Mesothelial cell of epicardium (in vitro differentiated cells): ENCODE measurements at places on chromosomes 1 and 21.
A peak's percentile ranks its signal among the peaks of the same experiment; 100 is the strongest.

DNA sequence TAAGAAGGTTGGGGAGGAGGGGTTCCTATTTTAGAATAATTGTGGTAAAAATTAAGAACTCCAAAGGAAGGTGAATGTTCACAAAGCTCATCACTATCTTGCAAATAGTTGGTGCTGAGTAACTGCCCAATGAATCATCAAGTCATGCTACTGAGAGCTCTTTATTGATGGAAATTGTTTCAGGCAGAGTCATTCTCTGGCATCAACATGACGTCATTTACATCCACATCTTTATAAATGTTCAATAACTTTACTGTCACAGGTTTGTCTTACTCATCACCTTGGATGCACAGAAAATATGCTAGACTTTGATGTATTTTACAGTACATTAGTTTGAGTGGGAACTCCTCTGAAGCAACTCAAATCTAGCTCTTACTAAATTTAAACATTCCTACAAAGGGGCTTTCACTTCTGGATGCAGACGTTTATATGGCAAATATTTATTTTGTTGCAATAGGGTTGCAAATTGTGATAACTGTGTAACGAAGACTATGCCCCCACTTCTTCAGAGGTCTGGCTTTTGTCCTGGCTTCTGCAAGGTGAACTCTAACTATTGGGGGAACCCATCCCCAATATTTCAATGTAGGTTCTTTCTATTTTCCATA is 273.7 kb upstream of the AJAP1 start:
- H3K4me1 ChIP-seq = no peaks in the 10 kb centered on the region
- H3K4me3 ChIP-seq = no peak overlapping the region
- no peak for DNase-seq
- no peaks in the 10 kb centered on the region for H3K36me3 ChIP-seq
- no peaks in the 10 kb centered on the region for H3K27me3 ChIP-seq

GRCh38 chr1:213670692-213671023 is 317.1 kb upstream of the PROX1 start:
- H3K36me3 ChIP-seq = no peaks in the 10 kb centered on the region
- H3K27ac ChIP-seq = no peak overlapping the region
- no peak for DNase-seq
- H3K4me1 ChIP-seq = no peaks in the 10 kb centered on the region
- H3K27me3 ChIP-seq = peaks cover 9% of the 10 kb centered on the region

- peaks cover 25% of the 10 kb centered on the region for H3K4me1 ChIP-seq
- H3K27me3 ChIP-seq = no peaks in the 10 kb centered on the region
- peaks cover 6% of the 10 kb centered on the region for H3K36me3 ChIP-seq
- DNase-seq = no peak
- H3K4me3 ChIP-seq = no peak overlapping the region
- H3K27ac ChIP-seq = no peak overlapping the region
Measured at GRCh38 chr1:69737527-69738185, 169.9 kb downstream of the LRRC7 start.

DNA sequence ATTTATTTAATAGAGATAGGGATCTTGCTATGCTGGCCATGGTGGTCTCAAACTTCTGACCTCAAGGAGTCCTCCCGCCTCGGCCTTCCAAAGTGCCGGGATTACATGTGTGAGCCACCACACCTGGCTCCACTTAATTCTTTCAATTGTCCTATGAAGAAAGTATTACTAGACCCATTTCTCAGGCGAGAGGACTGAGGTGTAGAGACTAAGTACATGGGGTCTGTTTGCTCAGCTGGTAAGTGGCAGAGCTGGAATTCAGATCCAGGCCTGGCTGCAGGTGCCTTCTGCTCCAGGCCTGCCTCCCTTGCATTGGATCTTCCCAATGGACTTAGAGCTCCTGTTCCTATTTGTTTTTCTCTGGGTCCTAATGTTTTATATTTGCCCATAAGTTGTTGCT is 55.5 kb downstream of the HTR6 start:
- peaks cover 13% of the 10 kb centered on the region for H3K4me1 ChIP-seq
- no peak overlapping the region for H3K4me3 ChIP-seq
- H3K36me3 ChIP-seq = no peaks in the 10 kb centered on the region
- DNase-seq = no peak

DNA sequence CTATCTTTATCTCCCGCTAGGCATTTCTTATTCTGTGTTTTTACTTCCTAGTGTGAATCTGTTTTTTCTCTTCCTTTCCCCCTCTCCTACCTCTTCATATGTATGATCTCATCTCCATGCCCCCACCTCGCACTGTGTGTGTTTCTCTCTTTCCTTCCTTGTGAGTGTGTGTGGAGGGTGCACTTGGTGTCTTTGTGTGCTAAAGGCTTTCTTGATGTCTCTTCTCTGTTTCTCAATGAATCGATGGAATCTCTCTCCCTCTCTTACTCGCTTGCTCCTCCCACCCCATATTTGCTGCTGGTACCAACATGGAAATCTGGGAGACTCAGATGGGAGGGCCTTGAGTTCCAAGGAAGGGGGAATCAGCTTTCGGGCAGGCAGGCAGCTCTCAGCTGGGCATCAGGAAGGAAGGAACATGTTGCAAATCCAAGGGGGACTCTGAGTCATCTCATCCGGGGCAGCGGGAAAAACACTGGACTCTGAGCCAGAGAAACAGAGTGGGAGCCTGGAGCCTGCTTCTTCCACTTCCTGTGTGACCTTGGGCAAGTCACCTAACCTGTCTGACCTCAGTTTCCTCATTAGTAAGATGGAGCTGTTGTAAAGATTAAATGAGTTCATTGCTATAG is 147.5 kb downstream of the PTPRU start:
- peaks cover 7% of the 10 kb centered on the region for H3K4me1 ChIP-seq
- DNase-seq = peak; percentile 31
- peak overlapping the region; percentile 10 for H3K27ac ChIP-seq
- peaks cover 23% of the 10 kb centered on the region for H3K27me3 ChIP-seq

- H3K36me3 ChIP-seq = no peaks in the 10 kb centered on the region
- DNase-seq = no peak
- no peak overlapping the region for H3K27ac ChIP-seq
Measured at GRCh38 chr1:14853518-14853917, 255.0 kb downstream of the KAZN start.

DNA sequence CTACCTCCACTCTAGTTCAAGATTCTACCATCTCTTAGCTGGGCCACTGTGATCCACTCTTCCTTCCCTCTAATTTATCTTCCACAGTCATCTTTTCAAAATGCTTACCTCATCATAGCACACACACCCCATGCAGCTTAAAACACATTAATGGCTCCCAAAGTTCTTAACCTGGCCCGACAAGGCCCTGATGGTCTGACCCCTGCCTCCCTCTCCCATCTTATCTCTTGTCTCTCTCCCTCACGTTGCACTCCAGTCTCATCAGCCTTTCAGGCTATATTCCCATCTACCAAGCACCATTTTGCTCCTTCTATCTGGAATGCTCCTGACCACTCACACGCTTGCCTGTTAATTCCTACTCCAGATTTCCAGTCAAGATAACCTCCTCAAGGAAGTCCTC is 2.5 kb upstream of the ZBTB8A start:
- H3K4me3 ChIP-seq = no peak overlapping the region
- H3K4me1 ChIP-seq = peaks cover 30% of the 10 kb centered on the region
- no peaks in the 10 kb centered on the region for H3K36me3 ChIP-seq
- no peak overlapping the region for H3K27ac ChIP-seq

- H3K27ac ChIP-seq = no peak overlapping the region
- no peak overlapping the region for H3K4me3 ChIP-seq
- peaks cover 20% of the 10 kb centered on the region for H3K36me3 ChIP-seq
- H3K4me1 ChIP-seq = peaks cover 22% of the 10 kb centered on the region
- H3K27me3 ChIP-seq = no peaks in the 10 kb centered on the region
Measured at GRCh38 chr1:159929155-159930051, 4.1 kb upstream of the TAGLN2 start.

DNA sequence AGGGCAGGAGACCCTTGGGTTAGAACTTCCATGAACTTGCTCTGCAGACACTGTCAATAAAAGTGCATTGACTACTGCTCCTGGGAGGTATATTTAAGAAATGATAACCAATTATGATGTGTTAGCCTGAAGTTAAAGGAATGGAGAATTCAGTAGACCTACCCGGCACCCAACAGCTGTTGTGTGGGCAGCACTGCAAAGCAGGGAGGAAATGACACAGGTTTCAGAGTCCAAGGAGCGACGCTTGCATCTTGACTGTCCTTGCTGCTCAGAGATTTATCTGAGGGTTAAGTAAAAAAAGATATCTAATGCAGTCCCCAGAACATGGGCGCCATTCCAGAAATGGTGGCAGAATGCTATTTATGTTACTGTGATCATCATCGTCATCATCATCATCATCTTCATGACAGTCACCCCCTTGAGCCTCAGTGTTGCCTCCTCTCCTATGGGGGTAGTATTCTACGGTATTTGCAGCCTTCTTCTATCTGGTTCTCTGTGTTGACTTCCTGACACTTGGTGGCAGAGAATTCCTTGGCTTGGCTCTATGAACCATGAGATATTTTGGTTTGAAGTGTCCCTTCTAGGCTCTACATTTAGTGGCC is 225.9 kb downstream of the KAZN start:
- DNase-seq = no peak
- H3K36me3 ChIP-seq = no peaks in the 10 kb centered on the region
- peaks cover 7% of the 10 kb centered on the region for H3K4me1 ChIP-seq
- H3K4me3 ChIP-seq = no peak overlapping the region
- H3K27me3 ChIP-seq = no peaks in the 10 kb centered on the region

GRCh38 chr1:12342401-12343003 is 112.7 kb downstream of the VPS13D start:
- no peaks in the 10 kb centered on the region for H3K27me3 ChIP-seq
- H3K27ac ChIP-seq = peak overlapping the region; percentile 83
- H3K36me3 ChIP-seq = peaks cover 34% of the 10 kb centered on the region
- peaks cover 78% of the 10 kb centered on the region for H3K4me1 ChIP-seq

DNA sequence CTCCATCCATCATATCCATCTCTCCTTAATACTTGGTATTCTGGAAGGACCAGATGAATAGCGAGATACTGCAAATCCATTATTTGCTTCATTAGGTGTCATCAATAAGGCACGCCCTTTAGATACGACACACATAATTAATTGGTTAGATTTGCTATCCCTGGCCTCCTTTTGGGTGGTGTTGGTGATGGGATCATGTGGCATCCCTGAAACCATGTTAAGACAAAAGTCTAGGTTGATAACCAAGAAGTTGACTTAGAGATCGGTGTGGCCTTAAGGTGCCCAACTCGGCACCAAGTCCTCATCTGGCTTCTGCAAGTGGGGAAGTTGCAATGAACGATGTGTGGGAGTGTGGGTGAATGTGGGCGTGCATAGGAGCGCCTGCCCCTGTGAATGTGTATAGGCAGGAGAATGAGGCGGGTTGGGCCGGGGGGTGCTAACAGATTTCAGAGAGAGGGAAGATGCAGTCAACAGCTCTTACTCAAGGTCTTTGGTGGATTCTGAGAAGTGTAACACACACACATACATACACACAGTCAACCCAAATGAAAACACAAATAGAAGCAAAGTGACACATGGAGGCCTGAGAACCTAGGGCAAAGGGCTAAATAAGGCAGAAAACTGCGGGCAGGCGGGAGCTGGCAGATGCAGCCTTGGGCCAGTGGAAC is 415.7 kb upstream of the ESRRG start:
- no peak overlapping the region for H3K27ac ChIP-seq
- H3K27me3 ChIP-seq = peaks cover 97% of the 10 kb centered on the region
- H3K4me1 ChIP-seq = peaks cover 44% of the 10 kb centered on the region
- H3K36me3 ChIP-seq = no peaks in the 10 kb centered on the region
- H3K4me3 ChIP-seq = peak overlapping the region; percentile 28

GRCh38 chr1:238123201-238123600 is 232.5 kb upstream of the ZP4 start:
- no peak for DNase-seq
- H3K36me3 ChIP-seq = no peaks in the 10 kb centered on the region
- H3K4me3 ChIP-seq = no peak overlapping the region

GRCh38 chr1:161096530-161096929 is 1.6 kb upstream of the KLHDC9 start:
- peak overlapping the region; percentile 64 for H3K27ac ChIP-seq
- no peak overlapping the region for H3K4me3 ChIP-seq
- DNase-seq = no peak
- peaks cover 46% of the 10 kb centered on the region for H3K4me1 ChIP-seq

DNA sequence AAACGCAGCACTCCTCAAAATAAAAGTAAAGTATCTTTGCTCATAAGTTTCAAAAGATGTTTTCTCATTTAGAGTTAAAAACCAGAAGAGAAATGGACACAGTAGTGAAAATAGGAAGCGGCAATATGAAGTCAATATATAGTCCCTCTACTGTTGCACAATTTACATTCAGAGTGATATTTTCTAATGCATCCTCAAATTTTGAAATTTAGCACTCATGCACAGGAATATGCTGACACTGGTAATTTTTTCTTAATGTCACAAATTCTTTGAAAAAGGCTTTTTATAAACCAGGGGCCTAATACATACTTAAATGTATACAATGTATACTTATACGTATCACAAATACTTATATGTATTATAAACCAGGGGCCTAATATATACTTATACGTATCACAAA is 19.5 kb downstream of the ST7L start:
- H3K27me3 ChIP-seq = no peaks in the 10 kb centered on the region
- H3K4me1 ChIP-seq = peaks cover 4% of the 10 kb centered on the region
- H3K4me3 ChIP-seq = no peak overlapping the region
- no peak overlapping the region for H3K27ac ChIP-seq
- DNase-seq = no peak
- H3K36me3 ChIP-seq = peaks cover 22% of the 10 kb centered on the region

GRCh38 chr1:117838911-117839310 is 90.5 kb downstream of the GDAP2 start:
- H3K27ac ChIP-seq = no peak overlapping the region
- H3K36me3 ChIP-seq = peaks cover 5% of the 10 kb centered on the region
- no peak for DNase-seq
- no peak overlapping the region for H3K4me3 ChIP-seq
- H3K4me1 ChIP-seq = peaks cover 4% of the 10 kb centered on the region

GRCh38 chr1:8362701-8363101 is 44.8 kb downstream of the SLC45A1 start:
- H3K27me3 ChIP-seq = no peaks in the 10 kb centered on the region
- no peak for DNase-seq
- peaks cover 23% of the 10 kb centered on the region for H3K4me1 ChIP-seq
- no peak overlapping the region for H3K4me3 ChIP-seq

DNA sequence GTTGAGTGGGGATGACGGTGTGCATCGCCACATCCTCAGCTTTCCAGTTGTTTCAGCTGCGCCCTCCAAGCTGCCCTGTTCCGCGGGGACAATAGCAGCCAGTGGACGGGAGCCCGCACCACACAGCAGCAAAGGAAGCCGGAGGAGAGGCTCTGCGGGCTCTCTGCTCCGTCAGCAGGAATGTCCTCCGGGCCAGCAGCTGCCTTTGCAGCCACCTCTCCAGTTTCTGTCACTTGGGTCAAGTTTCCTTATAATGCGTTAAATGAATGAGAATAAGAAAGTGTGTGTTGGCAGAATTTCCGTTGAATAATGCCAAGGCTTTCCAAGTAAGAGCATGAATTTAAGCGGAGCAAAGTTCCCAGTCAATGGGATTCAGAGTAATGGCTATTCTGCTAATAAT is 263.3 kb downstream of the KIF26B start:
- no peaks in the 10 kb centered on the region for H3K27me3 ChIP-seq
- peaks cover 4% of the 10 kb centered on the region for H3K36me3 ChIP-seq
- no peak overlapping the region for H3K4me3 ChIP-seq
- peaks cover 6% of the 10 kb centered on the region for H3K4me1 ChIP-seq
- DNase-seq = no peak
